ENCODE measurements at places on chromosomes 13 and 19.

DNA sequence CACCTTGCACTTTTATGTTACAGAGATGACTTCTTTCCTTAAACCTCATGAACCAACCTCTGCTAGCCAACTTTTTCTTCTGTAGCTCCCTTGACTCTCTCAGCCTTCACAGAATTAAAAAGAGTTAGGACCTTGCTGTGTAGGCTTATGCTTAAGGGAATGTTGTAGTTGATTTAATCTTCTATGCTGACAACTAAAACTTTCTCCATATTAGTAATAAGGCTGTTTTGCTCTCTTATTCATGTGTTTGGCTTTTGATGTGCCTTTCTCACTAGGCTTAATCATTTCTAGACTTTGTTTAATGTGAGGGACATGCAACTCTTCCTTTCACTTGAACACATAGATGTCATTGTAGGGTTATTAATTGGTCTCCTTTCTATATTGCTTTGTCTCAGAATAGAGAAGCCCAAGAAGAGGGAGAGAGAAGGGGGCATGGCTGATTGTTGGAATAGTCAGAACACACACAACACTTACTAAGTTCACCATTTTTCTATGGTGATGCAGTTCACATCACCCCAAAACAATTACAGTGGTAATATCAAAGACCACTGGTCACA lies 509.5 kb downstream of the UQCRFS1 start:
- DNase-seq = no peak

GRCh38 chr19:11208561-11209471 lies 11.5 kb upstream of the KANK2 start:
- peak; percentile 50 for DNase-seq

DNA sequence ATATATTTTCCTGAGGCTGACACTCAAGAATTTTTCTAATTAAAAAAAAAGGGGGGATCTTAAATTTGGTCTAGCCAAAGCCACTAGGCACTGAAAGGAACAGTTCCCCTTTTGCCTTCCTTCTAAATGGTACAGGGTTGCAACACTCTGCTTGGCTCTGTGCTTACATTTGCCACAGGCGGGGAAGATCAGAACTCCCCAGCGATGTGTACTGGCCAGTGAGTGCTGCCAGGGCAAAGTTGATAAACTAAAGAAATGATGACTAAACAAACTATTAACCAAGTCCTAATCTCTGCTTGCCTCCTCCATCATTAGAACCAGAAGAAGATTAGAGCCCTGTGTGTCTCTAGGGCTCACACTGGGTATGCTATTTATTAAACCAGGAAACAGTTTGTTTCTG lies 75.3 kb upstream of the SCEL start:
- no peak for DNase-seq

- no peak for DNase-seq
These were observed 11.3 kb upstream of the CCNP start for GRCh38 chr19:40237791-40238190.

DNA sequence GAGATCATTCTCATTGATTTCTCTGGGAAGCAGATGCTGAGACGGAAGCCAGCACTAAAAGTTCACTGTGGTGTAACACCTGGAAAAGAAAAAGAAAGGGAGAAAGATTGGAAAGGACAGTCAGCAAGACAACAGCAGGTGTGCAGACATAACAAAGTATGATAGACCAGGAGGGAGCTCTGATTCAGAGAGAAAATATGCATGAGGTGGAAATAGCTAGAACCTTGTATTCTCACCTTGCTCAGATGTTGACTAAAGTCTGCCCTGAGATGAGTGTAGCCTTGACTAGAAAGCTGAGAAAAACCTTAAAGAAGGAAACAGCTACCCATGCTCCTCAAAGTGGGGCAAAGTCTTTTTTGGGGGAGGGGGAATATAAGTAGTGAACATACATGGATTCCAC lies 1711.8 kb downstream of the EFNB2 start:
- DNase-seq = no peak

All from mesenchymal stem cell (in vitro differentiated cells and primary cell).